OCI-LY7 (cell line): ENCODE measurements at places on chromosomes 12 and 14.

DNA sequence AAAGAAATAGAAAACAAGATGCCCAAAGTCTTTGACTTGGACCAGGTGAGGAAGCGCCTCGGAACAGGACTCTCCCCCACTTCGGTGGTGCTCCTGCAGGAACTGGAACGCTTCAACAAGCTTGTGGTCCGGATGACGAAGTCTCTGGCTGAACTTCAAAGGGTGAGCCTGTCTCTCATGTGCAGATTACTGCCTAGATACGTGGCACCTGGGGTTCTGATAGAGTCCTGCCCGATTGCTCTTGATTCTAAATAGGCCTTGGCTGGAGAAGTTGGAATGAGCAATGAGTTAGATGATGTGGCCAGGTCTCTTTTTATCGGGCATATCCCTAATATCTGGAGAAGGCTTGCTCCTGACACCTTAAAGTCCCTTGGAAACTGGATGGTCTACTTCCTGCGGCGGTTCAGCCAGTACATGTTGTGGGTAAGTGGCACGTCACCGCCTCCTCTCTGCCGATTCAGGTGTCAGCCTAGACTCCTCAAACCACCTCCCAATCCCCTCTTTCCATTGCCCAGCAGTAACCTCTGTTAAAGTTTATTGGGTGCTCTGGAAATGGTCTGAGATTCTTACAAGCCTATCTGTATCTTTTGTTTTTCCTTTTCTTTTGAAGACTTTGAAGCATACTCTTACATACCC, 40.8 kb downstream of the CCDC92 start:
- no peak for DNase-seq

DNA sequence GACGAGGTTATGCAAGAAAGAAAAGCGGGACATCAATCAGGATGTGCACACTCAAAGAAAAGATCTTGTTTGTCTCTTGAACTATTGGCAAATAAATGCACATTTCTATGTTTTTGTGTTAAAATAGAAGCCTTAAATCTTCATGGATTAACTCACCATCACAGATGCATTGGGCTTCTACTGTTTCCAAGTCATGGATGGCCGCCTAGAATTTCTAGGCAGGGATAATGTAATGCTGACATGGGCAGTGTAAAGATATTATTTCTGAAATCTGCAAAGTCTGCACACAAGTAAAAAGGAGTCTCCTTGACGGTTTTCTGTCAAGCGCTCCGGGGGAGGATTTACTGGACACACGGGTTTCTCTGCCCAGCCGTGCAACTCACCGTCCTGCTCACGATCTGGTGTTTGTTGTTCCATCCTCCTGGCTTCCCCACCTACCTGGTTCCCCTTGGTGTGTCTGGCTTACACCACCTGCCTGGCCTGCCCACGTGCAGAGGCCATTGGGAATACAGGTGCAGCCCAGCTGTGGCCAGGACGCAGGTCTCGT, 103.3 kb upstream of the FZD10 start:
- DNase-seq: no peak

DNA sequence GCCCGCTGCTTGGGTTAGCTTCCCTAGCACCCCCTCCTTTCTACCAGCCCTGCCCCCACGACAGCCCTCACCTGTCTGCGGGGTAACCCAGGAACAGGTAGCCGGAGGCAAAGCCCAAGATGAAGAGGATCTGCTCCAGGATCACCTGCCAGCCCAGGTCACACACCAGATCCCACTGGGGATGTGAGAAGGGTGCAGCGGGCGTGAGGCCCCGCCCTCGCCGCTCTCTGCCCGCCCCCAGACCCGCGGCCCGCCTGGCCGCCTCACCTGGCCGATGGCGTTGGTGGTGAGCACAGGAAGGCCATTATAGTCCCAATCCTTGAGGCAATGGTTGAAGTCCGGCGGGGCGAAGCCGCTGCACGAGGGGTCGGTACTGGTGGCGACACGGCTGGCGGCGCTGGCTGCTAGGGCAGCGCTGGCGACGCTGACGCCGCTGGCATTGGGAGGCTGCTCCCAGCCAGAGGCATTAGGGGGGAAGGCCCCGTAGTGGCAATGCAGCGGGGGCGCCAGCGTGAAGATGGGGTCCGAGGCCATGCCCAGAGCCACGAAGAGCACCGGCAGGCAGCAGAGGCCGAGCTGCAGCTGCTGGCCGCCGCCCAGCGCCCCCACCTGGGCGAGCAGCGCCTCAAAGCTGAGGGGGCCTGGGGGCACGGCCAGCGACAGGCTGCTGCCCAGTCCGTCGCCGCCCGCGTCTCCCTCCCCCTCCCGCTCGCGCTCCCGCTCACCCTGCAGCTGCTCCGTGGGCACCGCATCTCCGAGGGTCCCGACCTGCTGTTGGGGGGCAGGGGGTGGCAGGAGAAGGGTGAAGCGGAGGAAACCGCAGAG, 794 bp downstream of the SLC22A17 start:
- no peak for DNase-seq

- no peak for DNase-seq
Measured at GRCh38 chr14:65840118-65840751, 427.7 kb downstream of the FUT8 start.

DNA sequence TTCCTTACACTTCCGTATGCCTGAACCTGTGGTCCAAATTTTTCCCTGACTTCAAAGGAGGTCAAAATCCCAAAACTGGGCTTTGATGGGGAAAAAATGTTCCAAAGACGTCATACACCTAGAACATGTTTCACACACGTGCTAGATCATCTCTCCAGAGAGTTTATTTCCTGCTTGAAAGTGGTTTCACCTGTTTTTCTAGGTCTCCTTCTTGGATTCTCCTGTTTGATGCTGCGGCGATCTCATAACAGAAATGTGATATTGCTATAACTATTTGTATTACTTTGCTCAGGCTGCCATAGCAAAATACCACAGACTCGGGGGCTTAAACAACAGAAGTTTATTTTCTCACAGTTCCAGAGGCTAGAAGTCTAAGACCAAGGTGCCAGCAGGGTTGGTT, 19.7 kb upstream of the TMCC3 start:
- no peak for DNase-seq

GRCh38 chr14:55897031-55897430, 221.2 kb upstream of the PELI2 start:
- no peak for DNase-seq

GRCh38 chr12:96132819-96133218, 61.4 kb upstream of the ELK3 start:
- no peak for DNase-seq
